ENCODE measurements at places on chromosomes 7 and 10.

DNA sequence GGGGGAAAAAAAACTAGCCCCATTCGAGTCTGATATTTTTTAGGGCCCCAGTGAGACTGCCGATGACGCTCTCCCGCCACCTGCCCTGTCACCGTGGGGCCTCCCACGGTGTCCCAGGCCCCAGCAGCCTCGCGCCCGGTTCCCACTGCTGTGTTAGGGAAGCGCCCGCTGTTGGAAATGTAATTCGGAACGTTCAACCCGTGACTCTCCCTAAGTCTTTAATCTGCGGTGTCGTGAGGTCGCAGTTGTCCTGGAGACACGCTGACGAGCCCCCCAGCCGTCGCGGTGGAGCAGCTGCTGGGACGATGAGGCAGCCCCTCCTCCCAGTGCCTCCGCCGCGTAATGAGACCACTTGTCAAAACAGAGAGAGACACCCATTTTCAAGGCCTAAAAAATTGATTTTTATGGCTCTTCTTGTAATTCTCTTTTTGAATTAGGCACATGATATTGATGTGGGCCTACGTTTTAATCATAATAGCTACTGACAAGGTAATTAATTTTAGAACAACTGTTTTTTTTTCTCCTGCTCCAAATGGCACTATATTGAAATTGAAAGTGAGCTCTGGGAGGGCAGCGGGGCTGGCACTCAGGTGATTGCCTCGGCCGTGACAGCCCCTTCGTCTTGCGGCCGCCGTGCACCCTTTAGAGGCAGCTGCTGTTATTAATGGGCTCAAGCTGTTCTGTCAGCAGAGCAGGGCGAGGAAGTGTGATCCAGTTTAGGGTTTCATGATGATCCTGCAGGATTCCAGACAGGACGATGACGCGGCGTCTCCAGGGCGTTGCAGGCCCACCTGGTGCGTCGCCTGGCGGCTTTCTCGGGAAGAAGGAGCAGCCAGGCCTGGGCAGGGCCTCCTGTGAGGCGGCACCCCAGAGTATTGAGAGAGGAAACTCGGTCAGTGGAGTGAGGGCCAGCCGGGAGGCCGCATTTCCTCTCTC, 63.3 kb downstream of the NKX6-2 start:
- peak; percentile 57 for DNase-seq

GRCh38 chr10:122646511-122647382, 52.9 kb downstream of the C10orf120 start:
- no peak for DNase-seq

- no peak for DNase-seq
Measured at GRCh38 chr7:101718363-101719122, 89.4 kb upstream of the MYL10 start.

DNA sequence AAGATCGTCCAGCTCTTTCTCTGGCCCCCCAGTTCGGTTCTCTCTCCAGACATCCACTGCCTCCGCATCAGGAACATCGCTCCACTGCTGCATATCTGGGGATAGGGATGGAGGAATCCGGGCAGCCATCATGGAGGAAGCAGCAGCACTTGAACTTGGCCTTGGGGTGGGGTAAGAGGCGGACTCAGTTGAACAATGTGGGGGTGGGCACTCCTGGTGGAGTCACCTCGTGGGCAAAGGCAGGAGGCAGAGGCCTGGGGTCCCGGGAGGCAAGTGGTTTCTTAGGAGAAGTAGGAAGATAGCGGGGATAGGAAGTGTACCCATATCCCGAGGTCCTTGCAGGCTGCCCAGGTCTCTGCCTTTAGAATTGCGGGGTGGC, 98.3 kb downstream of the CHST15 start:
- DNase-seq: no peak

DNA sequence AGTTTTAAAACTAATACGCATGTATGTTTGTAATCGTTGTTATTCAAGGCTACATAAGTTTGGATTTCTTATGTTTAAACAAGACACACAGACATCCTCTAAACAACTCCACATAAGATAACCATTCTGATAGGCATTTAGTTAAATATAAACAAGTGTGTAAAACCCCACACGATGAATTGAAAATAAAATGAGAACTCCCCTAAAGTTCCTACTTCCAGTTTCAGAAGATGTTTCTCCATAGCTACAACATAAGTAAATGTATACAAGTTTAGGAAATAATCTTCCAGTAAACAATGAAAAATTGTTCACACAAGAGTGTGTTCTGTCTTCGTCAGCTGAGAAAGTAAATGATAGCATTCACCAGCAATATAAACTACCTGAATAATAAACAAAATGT, 246.8 kb downstream of the RNLS start:
- DNase-seq: no peak

DNA sequence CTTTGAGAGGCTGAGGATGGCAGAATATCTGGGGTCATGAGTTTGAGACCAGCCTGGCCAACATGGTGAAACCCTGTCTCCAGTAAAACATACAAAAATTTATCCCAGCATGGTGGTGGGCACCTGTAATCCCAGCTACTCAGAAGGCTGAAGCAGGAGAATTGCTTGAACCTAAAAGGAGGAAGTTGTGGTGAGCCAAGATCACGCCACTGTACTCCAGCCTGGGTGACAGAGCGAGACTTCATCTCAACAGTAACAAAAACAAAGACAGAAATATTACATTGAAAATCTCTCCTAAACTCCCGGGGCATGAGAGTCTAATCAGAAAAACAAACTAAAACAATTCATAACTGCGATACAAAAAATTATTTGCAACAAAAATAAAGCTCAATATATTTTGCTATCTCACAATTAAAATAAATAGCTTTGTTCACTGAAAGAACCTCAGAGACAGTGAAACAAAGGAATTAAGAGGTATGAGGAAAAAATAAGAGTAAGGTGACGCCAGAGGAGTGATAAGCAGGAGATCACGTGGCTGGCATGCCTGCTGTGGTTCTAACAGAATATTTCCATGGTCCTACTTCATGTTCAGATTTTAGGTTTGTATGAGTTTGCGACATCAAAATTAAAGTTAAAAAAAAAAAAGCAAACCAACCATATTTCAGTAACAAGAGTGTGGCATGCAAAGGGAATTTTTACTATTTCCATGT, 527.7 kb upstream of the POM121L12 start:
- no peak for DNase-seq

DNA sequence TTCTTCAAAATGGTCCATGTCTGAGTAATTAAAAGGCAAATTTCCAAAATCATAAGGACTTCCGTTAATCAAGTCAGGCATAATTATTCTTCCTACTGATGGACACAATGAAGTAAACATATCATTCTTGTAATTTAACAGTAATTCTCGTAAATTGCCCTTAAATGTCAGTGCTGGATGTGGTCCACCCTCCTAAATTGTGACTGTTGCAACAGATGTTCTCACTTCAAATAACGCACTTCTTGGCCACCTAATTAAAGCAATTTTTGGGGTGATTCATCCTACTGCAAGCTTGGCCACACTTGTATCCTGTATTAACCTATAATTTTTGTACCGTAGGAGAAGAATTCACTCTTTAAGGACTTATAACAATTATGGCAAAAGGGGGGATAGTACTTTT, 1.9 kb downstream of the COL1A2 start:
- DNase-seq: peak; percentile 94

DNA sequence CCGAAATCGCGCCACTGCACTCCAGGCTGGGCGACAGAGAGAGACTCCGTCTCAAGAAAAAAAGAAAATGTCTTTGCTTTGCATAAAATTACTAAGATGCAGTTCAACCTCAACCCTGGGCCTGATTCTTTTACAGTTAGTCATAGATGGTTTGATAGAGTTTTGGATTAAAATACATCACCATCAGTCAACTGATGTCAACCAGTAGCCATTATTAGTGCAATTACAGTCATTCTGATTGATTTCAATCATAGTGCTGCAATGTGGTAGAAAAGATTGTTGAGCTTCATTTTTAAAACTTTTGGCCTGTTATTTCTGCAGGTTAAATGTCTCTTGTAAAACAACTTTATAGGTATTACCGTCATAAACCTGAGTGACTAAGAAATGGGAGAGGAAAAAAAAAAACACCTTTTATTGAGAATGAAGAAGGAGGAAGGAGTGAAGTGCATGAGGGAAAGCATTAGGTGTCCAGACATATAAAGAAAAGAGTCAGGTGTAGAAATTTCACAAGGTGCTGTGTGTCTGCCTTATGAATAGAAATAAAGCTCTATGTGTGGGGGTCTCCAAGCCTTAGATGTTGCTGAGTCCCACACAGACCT, 150.6 kb downstream of the TRIL start:
- no peak for DNase-seq

DNA sequence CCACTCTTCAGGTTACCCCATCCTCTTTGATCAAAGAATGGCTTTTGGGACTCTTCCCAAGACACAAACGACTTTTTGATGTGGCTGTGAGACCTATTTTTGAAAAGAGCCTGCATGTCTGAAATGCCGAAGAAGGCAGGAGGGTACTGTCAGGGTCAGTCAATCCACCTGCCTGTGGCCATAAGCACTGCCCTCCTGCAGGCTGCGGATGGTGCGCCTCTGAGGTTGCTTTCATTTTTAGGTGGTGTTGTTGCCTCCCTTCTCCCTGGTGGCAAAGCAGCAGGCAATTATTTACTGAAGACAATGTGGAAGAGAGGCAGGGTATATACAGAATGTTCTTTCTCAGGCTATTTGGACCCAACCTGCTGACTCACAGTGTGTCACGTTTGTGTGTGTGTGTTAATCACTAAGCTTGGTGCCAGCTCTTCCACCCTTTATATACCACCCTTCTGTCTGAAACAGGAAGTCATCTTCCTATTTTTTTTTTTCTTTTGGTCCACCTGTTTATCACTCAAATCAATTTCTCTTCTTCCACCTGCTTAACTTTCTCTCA, 1421.2 kb upstream of the CELF2 start:
- DNase-seq: no peak

DNA sequence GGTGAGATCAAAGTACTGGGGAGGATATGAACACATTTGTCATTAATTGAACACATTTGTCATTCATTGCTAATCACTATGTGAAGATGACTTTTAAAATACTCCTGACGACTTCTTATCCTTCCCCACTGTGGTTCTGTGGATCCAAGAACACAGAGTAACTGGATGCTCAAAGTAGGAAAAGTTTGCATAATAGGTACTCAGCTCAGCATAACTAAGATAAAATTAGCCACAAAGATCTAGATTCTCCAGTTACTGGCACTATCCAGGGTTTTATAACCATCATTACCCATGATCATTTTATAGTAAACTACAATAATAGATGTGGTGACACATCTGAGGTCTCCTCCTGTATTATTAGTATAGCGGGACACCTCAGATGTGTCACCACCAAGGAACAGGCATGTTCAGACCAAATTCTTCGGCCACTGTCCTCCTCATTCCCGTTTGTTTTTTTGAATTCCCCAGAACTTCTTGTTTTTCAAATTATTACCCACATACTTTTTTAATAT, 163.6 kb upstream of the LRRTM3 start:
- no peak for DNase-seq

DNA sequence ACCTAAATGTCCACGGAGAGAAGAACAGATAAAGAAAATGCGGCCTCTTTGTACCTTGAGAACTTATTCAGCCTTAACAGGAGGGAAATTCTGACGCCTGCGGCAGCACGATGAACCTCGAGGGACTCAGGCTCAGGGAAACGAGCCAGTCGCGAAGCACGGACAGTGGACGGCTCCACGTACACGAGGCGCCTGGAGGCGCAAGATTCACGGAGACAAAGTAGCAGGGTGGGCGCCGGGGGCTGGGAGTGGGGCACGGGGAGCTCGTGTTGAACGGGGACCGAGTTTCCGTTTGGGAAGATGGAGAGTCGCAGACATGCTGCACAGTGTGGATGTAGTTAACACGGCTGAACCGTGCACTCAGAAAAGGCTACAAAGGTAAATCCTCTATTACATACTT, 13.2 kb upstream of the UTF1 start:
- no peak for DNase-seq

DNA sequence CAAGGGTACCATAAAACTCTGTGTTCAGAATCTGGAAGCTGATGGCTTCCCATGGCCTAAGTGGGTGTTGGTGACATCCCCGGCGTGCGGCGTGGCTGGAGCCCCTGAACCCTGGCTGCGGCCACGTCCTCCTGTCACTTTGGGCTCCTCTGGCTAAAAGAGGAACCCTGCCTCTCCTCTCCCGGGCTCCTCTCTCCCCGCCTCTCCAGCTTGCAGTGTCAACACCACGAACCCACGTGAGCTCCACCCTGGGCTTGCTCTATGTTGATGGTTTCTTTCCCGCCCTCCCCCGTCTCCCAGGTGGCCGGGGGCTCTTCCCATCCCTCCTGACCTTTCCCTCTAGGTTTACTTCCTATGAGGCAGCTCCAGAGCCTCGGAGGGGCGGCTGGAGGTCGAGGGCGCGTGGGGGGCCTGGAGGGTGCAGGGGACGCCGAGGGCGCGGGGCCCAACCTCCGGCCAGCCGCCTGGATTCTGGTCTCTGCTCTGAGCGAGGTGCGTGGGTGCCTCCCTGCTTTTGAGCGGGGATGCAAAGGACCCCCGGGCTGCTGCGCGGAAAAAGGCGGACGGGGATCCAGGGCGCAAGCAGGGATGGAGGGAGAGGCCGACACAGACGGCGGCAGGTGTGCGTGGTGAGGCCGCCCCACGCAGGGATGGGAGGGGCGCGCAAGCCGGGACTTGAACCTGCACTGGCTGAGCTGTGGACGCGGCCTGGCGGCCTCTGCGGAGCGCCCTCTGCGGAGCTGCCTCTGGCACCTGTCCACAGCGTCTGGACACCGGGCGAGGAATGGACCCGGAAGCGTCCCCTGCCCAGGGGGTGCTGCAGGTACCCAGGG, 115.5 kb upstream of the DIP2C start:
- no peak for DNase-seq

DNA sequence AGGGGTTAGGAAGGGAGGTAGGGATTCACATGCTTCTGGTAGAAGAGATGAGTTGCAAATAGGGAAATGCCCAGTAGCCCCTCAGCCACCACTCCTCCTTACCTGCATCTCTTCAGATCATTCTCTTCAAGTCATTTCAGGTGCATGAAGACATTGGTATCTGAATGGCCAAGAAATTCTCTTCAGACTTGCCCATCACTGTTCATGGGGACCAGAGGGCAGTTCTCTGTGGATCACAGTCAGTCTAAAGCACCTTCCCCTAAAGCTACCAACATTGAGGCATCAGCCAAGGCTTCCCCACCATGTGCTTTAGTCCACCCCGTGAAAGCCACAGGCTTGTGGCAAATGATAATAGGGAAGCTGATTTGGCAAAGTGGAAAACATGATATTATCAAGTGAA, 319.4 kb upstream of the ZNF32 start:
- no peak for DNase-seq

DNA sequence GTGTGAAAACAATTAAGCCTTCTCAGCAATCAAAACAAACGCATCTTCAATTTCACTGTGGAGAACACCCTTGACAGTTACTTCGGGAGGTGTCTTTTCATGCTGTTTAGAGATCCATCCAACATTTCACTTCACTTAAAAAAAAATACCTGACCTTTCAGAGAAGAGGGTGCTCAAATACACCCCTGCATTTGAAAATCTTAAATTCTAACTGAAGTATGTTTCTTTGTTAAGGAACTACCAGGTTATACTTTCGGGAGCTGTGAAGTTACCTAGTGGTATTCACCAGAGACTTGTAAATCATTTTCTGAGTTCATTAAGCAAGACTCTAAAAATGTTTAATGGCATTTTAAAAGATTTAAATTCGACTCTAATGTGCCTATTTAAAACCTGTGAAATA, 38.8 kb downstream of the CNPY1 start:
- no peak for DNase-seq
